Neuronal stem cell (in vitro differentiated cells): ENCODE measurements at places on chromosomes 6 and 20.

DNA sequence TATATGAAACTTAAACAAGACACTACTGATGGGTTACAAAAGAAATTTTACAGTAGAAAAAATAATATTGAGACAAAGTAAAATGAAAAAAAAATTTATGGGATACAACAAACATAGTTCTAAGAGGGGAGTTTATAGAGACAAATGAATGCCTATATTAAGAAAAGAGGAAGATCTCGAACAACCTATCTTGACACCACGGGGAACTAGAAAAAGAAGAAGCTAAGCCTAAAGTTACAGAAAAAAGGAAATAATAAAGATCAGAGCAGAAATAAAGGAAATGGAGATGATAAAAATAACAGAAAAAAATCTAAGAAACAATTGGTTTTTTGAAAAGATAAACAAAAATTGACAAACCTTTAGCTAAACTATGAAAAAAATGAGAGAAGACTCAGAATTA, 9.1 kb upstream of the ECHDC1 start:
- DNase-seq: no peak

GRCh38 chr6:157246771-157247484, 76.4 kb downstream of the TMEM242 start:
- DNase-seq: no peak

GRCh38 chr20:11917663-11918062, at the start of gene BTBD3:
Gene BTBD3, plus strand, starts transcription at chr20:11917893. Its CDS starts 383 bp downstream, at chr20:11918276.
- no peak for DNase-seq

- no peak for DNase-seq
These were observed 104.2 kb downstream of the HIVEP1 start for GRCh38 chr6:12116264-12116800.
